H4 (cell line): ENCODE measurements at places on chromosomes 5 and 9. TPM values are rescaled to one million over a fixed set of nuclear protein-coding genes. Genes with fewer than 3 reads are reported as not detected.

DNA sequence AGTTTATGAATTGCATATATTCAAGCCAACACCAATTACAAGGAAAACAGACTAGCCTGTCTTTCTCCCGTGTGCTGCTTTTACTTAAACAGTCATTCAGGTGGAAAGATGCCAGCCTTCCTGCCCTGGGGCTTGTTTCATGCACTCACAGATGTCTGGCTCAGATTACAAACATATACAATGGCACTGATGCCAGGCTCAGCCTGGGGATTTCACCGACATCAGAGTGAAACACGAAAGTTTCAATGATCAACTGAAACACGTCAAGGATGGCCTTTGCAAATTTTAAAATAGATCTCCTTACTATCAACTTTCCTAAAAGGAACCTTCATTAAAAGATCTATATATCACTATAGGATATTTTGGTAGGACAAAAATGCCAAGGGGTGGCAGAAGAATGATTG lies 1576.5 kb downstream of the EFNA5 start:
- DNase-seq: peak; percentile 95

GRCh38 chr5:14698495-14698894 lies 34.0 kb downstream of the OTULIN start:
- DNase-seq: no peak

DNA sequence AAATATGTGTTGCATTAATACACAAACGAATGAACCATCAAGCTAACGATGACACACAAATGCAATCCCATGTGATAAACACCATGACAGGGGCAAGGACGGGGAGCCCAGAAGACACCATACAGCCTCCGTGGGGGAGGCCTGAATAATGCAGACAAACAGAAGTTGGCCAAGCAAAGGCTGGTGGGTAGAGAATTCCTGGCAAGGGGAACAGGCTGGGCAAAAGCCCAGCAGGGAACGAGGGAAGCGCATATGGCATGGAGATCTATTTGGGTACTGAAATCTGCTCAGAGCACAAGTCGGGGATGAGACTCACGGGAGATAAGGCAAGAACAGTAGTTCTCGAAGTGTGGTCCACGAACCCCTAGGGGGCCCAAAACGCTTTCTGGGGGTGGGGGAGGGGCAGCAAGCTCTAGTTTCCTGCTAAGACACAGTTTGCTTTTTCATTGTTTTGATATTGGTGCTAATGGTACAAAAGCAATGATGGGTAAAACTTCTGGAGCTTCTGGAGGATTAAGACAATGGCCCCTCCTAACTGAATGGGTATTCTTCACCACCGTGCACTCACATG lies 42.9 kb upstream of the FBXW11 start:
- DNase-seq: no peak

GRCh38 chr5:125042261-125042890 lies 295.9 kb upstream of the ZNF608 start:
- DNase-seq: no peak

PAPPA gene
- 0.37 and 0.39 TPM in 2 replicates for total RNA-seq
